ENCODE measurements at places on chromosomes 13 and 19. TPM values are rescaled to one million over a fixed set of nuclear protein-coding genes. Genes with fewer than 3 reads are reported as not detected.

GRCh38 chr13:57925751-57926150 lies 294.2 kb downstream of the PCDH17 start:
- no peak for DNase-seq

GRCh38 chr13:100520936-100521850 lies 67.4 kb downstream of the GGACT start:
- no peak for DNase-seq

DNA sequence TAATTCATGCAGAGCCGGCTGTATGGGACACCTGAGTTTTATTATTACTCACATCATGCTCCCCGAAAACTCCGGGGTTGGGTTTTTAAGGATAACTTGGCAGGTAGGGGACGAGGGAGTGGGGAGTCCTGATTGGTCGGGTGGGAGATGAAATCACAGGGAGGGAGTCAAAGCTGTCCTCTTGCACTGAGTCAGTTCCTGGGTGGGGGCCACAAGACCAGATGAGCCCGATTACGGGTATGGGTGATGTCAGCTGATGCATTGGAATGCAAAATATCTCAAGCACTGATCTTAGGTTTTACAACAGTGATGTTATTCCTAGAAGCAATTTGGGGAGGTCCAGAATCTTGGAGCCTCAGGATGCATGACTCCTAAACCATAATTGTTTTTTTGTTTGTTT lies 18.6 kb upstream of the COG3 start:
- DNase-seq = no peak

DNA sequence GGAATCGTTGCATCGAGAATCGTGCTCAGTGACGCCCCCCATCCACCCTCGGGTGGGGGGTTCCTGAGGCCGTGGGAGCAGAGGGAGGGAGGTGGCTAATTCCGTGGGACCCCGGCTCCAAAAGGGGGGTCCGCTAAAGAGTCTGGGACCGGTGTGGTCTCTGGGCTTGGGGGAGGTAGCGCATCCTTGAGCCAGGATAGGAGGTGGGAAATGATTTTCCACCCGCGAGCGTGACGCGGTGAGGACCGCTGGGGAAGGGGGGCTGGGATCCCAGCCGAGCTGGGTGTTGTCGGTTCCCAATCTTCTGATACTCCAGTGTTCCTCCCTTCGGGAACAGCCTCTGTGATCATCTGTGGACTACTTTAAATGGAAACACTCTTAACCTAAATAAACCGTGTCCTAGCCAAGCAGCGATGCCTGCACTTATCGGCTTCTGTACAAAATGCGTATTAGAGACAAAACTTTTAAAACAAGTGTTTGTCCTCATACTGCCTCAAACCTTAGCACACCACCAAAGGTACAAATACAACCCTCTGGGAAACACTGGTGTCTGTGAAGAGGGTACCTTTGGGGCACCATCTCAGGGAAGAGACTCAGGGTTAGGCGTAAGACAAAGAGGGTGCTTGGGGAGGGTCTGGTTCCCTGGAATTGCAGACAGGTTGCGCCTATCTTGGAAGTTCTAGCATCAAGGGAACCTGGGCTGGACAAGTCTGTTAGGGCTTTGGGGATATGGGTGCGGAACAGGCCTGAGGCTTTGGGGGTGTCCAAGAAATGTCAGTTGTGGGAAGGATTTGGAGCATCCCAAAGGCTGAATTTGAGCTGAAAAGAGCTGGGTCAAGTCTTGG lies 16.0 kb downstream of the KCNC3 start:
- no peak for DNase-seq

DNA sequence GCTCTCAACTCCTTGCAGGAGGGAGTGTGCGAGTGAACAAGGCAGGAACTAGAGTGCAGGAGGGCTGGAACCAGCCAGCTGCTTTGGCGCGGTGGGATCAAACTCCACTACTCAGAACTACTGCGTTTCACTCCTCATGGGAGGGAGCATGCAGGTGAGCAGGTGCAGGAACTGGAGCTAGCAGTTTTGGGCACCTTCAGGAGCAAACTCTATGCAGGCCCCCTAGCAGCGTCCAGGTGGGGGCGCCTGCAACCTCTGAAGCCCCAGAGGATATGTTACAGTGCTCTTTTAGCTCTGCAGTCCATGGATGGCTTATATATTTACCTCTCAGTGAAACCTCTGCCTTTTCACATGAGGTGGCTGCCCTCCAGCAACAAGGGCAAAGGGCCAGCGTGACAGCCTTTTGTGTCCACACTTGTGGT lies 1303.4 kb downstream of the PCDH9 start:
- peak; percentile 29 for DNase-seq

The CEACAM4 gene
- 0.35 TPM for total RNA-seq
